Transverse colon (tissue), 4 donors: ENCODE measurements at places on chromosomes 2 and 18. TPM values are rescaled to one million over a fixed set of nuclear protein-coding genes. Genes with fewer than 3 reads are reported as not detected.

DNA sequence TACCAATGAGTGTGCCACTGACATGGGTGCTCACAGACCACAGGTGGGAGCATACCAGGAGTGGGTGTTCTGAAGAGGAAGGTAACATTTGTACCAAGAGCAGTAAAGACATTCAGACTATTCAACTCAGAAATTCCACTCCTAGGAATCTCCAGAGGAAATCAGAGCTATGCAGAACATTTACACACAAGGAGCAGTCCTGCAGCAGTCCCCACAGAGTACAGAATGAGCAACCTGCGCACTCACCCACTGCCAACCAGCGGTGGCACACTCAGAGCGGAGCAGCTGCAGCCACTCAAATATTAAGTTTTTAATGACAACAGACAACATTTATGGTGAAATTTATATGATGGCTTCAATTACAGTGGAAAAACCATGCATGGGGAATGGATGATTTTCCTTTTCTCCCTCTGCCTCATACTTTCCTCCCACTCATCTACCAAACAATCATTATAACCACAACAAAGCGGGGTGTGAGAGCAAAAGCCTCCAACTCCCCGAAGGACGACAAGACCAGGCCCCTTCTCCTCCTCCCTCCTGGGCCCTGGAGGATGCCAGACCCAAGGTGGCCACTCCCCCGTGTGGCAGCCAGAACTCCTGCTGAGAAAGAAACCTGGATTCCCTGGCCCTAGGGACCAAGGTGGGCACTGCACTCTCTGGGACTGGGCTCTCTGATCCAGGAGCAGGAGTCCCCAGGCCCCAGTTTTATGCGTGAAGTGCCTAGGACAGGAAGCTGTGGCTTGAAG, 5.4 kb downstream of the HS6ST1 start:
- H3K36me3 ChIP-seq = no peaks in the 10 kb centered on the region
- H3K27ac ChIP-seq = no peak overlapping the region
- H3K4me3 ChIP-seq = no peak overlapping the region
- H3K4me1 ChIP-seq = peaks cover 24% of the 10 kb centered on the region
- no peak for DNase-seq
- no peaks in the 10 kb centered on the region for H3K27me3 ChIP-seq

GRCh38 chr2:199279146-199279545, 178.6 kb downstream of the SATB2 start:
- H3K27me3 ChIP-seq = no peaks in the 10 kb centered on the region
- no peak overlapping the region for H3K4me3 ChIP-seq
- DNase-seq = no peak
- no peaks in the 10 kb centered on the region for H3K36me3 ChIP-seq

- H3K27me3 ChIP-seq = no peaks in the 10 kb centered on the region
- DNase-seq = peak; percentile 83
- H3K36me3 ChIP-seq = no peaks in the 10 kb centered on the region
- peak overlapping the region; percentile 52 for H3K27ac ChIP-seq
Observed at GRCh38 chr2:26018184-26019055, 15.5 kb upstream of the RAB10 start.

GRCh38 chr2:124755386-124755785, 730.3 kb downstream of the CNTNAP5 start:
- H3K27ac ChIP-seq = no peak overlapping the region
- no peak overlapping the region for H3K4me3 ChIP-seq
- H3K4me1 ChIP-seq = no peaks in the 10 kb centered on the region
- no peak for DNase-seq
- no peaks in the 10 kb centered on the region for H3K36me3 ChIP-seq
- no peaks in the 10 kb centered on the region for H3K27me3 ChIP-seq

CYB5A gene
- total RNA-seq = 175 TPM

DNA sequence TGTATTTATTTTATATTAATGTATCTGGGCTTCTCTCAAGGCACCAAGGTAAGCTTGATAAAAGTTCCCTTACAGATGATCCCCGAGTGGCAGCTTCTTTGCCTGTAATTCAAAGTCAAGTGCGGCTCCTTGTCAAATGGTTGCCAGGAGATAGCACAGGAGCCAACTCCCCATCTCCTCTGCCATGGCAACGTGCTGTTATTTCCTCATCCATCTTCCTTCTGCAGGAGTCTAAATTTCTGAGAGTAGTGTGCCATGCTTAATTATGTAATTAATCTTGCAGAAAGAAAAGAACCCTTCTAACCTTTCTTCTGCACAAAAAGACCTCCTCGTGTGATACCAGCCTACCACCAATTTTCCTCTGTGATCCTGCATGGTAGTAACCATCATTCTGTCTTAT, 46.2 kb upstream of the ACMSD start:
- no peaks in the 10 kb centered on the region for H3K27me3 ChIP-seq
- no peak overlapping the region for H3K27ac ChIP-seq
- H3K36me3 ChIP-seq = no peaks in the 10 kb centered on the region
- DNase-seq = no peak
- H3K4me1 ChIP-seq = no peaks in the 10 kb centered on the region

DNA sequence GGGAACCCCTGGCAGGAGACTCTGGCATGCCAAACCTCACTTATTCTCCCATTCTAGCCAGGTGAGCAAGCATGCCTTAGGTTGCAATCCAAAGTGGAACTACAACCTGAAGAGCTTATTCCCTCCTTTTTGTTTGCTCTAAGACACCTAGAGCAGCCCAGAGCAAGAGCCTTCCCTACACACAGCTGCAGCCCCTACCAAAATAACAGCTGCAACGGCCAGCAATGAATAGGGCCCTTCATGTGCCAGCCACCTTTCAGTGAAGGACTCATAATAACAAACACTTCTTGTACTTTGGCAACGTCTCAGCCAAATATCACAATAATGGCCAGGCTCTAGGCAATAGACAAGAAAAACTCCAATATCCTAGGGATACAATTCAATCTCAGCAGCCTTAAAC, 178.7 kb downstream of the ALK start:
- H3K4me3 ChIP-seq = no peak overlapping the region
- no peaks in the 10 kb centered on the region for H3K27me3 ChIP-seq
- no peaks in the 10 kb centered on the region for H3K4me1 ChIP-seq
- H3K36me3 ChIP-seq = no peaks in the 10 kb centered on the region
- DNase-seq = no peak

STAM2 gene
- 17.1 TPM for total RNA-seq

GALNT14 gene
- total RNA-seq = not detected

DNA sequence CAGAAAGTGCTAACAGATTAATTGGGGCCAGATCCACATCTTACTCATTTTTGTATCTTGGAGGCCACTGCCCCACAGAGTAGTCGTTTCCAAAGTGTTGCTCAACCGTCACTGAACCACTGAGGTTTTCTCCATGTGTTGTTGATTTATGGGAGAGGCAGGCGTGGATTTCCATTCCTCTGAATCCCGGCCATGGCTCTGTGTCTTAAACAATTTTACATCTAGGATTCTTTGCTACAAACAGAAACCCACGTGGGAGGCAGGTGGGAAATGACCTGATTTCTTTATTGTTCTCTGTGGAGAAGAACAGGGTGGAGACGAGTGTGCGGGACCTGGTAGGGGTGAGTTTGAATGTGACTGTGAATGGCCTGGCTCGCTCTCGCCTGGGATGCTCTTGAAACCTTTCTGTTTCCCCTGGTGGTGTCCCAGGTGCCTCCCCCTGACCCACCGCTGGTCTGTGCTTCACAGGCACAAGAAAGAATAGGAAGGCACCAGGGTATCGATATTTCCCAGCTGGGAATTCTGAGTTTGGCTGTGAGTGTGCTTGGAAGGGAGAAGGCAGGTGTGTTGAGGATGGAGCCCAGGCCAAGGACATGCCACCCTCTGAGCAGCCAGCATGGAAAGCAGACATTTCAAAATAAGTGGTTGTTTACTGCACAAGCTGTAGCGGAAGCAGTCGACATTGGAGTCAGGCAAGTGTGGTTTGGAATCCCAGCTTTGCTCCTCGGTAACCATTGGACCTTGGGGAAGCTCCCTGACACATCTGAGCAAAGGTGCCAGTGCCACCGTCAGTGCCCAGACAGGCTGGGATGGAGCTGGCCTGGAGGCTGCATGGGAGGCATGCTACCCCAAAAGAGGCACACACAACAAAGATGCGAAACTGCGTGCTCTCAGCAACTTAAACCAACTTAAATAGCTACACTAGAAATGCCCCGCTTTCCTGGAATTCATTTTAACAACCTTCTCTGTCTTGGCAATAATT, 50.0 kb downstream of the LPIN1 start:
- no peaks in the 10 kb centered on the region for H3K36me3 ChIP-seq
- no peaks in the 10 kb centered on the region for H3K27me3 ChIP-seq
- H3K27ac ChIP-seq = no peak overlapping the region
- H3K4me3 ChIP-seq = no peak overlapping the region

ANKRD62 gene
- 0.32 TPM for total RNA-seq

GRCh38 chr2:219687272-219687671, 59.8 kb downstream of the SLC4A3 start:
- H3K36me3 ChIP-seq = no peaks in the 10 kb centered on the region
- no peak for DNase-seq

DNA sequence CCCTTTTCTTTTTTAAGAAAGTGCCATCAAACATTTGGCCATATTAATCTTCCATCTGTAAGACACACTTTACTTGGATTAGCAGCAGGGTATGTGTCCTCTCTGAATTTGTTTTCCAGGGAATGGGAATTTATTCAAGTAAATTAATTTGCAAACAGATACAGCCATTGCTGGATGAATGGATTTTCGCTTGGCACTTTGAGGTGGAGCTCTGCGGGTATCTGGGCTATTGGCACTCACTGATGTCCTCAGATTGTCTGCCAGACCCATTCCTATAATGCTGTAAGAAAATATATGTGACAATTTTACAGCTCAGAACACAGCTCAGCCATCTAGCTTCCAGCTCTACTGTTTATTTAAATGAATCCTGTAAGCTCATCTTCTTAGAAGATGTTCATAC, 201.2 kb upstream of the CDH20 start:
- H3K4me3 ChIP-seq = no peak overlapping the region
- H3K27me3 ChIP-seq = no peaks in the 10 kb centered on the region
- DNase-seq = no peak
- H3K36me3 ChIP-seq = no peaks in the 10 kb centered on the region
- no peaks in the 10 kb centered on the region for H3K4me1 ChIP-seq

BCL11A gene
- total RNA-seq = 19.3 TPM

GRCh38 chr2:147147802-147148201, 697.0 kb upstream of the ACVR2A start:
- H3K27me3 ChIP-seq = no peaks in the 10 kb centered on the region
- no peak overlapping the region for H3K4me3 ChIP-seq
- no peaks in the 10 kb centered on the region for H3K4me1 ChIP-seq
- DNase-seq = no peak

DNA sequence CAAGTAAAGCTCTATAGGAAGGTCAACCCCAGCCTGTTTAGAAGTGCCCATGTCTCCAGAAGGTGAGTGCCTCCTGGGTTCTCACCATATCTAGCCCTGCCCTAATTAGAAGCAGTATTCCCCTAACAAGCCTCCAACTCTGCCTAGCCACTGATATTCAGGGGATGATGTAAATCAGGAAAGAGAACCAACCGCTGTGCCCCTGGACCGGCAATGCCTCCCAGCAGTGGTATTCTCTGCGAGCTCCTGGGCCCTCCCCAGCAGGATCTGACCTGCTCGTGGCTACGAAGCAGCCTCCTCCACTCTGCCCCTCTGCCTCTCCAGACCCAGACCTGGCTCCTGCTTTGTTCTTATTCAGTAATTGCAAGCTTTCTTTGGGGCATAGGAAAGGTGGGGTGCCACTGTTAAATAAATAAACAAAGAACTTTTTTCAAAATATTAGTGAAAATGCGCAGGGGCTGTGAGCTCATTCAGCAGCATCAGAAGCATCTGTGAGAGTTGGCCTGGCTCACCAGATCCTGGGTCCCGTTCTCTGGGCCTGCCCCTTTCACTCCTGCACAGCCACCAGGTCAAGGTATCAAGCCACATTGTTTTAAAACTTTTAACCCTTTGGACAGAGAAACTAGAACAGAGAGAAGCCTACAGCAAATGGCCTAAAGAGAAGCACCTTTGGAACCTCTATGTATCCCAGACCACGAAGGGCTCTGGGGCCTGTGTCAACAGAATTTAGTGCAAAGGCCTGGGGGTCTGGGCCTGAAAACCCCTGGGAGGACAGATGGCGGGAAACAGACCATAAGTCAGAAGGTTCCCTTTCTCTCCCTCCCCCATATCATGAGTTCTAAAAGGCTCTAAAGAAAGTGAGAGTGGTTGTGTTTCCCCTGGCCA, 11.9 kb downstream of the MREG start:
- H3K27ac ChIP-seq = no peak overlapping the region
- H3K27me3 ChIP-seq = no peaks in the 10 kb centered on the region
- H3K4me3 ChIP-seq = no peak overlapping the region
- H3K4me1 ChIP-seq = peaks cover 4% of the 10 kb centered on the region
- H3K36me3 ChIP-seq = no peaks in the 10 kb centered on the region

GRCh38 chr2:79855264-79856006, 342.6 kb downstream of the CTNNA2 start:
- peak; percentile 25 for DNase-seq
- H3K36me3 ChIP-seq = no peaks in the 10 kb centered on the region
- H3K27ac ChIP-seq = no peak overlapping the region
- H3K4me3 ChIP-seq = no peak overlapping the region
- H3K27me3 ChIP-seq = no peaks in the 10 kb centered on the region

GRCh38 chr18:68667121-68667520, 47.8 kb downstream of the TMX3 start:
- H3K27me3 ChIP-seq = no peaks in the 10 kb centered on the region
- no peaks in the 10 kb centered on the region for H3K36me3 ChIP-seq
- no peak overlapping the region for H3K27ac ChIP-seq
- H3K4me3 ChIP-seq = no peak overlapping the region
- H3K4me1 ChIP-seq = no peaks in the 10 kb centered on the region

PECR gene
- total RNA-seq = 10.3 TPM

DNA sequence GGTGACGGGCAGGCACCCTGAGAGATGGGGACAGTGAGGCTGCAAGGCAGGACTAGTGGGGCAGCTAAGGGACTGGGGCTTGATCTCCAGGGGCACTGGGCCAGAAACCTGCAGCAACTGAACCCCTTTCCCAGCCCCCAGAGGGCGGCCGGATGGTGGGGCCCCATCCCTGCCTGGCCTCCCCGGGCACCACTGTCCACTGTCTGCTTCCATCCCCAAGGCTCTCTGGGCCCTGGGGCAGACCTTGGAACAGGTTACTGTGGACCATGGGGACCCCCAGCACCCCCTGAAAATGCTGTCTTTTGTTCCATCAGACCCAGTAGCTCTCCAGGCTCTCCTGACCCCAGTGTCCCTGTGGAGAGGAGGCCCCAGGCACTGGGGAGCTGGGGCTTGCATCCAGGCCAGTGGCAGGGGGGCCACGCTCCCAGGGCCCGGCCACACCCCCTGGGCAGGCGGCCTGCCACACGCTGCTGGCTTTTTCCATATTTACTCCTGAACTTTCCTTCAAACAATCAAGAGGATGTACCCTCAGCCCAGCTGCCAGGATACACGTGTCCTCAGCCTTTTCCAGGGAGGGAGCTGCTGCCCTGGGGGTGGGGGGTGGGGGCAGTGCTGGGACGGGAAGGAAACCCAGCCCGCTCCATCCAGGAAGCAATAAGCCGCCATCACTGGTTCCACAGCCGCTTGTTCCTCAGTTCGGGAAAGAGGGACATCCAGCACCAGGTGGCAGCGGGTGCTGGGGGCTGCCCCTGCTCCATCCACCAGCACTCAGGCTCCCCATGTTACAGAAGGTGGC, 102.3 kb upstream of the ODC1 start:
- no peaks in the 10 kb centered on the region for H3K4me1 ChIP-seq
- H3K4me3 ChIP-seq = no peak overlapping the region
- no peak overlapping the region for H3K27ac ChIP-seq
- DNase-seq = no peak
- H3K27me3 ChIP-seq = peaks cover 22% of the 10 kb centered on the region
